Adipocyte (in vitro differentiated cells): ENCODE measurements at places on chromosomes 5 and 9.

GRCh38 chr9:13726746-13727145 lies 447.3 kb upstream of the MPDZ start:
- DNase-seq: no peak

- DNase-seq: no peak
These were observed 143.8 kb downstream of the MAST4 start for GRCh38 chr5:66739951-66740350.

- no peak for DNase-seq
These were observed 2.1 kb downstream of the SEPTIN8 start for GRCh38 chr5:132774896-132775295.

GRCh38 chr5:166324372-166324771 lies 1967.1 kb upstream of the WWC1 start:
- no peak for DNase-seq

DNA sequence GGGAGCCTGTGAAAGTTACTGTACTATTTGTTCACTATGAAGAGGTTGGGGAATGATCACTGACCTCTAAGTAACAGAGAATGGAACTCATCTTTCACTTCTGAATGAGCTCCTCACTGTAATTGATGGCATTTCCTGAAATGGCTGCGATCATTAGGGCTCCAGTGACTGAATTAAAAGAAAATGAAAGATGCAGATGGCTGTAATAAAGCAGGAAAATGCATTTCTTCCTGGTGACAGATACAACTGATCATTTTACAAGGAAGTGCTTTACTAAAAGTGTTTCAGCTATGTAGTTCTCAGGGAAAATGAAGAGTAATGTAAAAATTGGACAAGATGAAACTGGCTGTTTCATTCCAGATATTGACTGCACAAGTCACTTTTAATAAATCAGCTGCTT lies 1200.6 kb upstream of the NUDT12 start:
- no peak for DNase-seq

DNA sequence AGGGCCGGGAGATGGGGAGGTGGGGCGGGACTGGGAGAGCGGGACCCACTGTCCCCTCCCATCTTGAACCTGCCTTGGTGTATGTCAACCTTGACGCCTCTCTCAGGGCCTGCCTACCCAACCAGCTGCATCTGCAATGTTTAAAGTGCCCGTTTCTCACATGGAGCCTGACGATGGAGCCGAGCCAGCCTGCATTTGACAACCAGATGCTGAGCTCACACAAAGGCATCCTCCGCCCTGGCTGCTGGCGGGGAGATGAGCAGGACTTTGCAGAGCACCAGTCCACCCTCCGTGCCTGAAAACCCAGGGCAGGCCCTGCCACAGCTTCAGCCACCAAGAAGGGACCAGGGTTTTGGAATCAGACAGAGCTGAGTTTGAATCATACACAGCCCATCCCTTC lies 141.1 kb upstream of the SMIM23 start:
- DNase-seq: no peak

DNA sequence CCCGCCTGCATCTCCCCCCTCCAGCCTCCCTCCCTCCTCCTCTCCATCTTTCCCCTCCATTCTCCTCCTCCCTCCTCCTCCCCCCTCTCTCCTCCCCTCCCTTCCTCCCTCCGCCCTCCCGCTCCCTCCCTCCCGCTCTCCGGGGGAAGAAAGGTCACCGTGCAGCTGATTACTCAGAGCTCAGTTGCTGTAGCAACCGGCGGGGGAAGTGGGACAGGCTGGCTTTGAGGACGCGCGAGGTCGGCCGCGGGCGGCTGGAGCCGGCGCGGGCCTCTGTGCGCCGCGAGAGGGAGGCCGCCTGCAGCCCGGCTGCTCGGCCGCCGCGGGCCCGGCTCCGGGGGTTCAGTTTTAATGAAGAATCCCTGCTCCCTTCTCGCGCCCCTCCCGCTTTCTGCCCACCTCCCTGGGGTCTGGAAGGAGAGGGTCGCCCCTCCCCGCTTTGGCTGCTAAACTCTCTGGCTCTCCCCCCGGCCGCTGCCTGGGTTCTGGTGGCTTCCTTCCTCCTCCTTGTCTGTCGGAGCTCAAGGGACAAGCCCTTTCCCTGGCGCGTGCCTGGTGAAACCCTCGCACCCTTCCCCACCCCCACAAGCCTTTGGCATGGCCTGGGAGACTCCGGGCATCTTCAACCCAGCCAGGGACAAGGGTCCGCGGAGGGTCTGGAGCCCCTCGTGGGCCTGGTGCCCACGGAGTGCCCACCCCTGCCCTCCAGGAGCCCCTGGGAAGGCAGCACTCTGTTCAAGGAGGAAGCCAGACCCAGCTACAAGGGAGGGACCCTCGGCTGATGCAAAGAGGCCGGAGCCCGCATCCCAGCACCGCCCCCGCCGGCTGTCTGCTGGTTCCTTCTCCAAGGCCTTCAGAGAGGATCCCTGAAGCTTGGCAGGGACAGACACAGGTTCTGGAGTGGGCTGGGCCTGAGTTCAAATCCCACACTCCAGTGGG lies 160.3 kb downstream of the C9orf50 start:
- peak; percentile 99 for DNase-seq

- no peak for DNase-seq
These were observed 411.1 kb upstream of the NUDT12 start for GRCh38 chr5:103973669-103974068.

DNA sequence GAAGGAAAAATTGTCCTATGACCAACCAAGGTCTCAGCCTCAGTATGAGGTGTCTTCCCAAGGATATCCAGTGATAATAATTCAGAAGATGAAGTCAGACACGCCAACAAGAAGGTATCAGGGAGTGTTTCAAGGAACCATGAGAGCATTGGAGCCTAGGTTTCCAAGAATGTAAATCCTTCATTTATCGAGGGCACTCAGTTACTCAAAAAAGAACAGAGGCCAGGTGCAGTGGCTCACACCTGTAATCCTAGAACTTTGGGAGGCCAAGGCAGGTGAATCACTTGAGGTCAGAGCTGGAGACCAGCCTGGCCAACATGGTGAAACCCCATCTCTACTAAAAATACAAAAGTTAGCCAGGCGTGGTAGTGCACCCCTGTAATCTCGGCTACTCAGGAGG lies 70.8 kb downstream of the PLAC8L1 start:
- DNase-seq: no peak

DNA sequence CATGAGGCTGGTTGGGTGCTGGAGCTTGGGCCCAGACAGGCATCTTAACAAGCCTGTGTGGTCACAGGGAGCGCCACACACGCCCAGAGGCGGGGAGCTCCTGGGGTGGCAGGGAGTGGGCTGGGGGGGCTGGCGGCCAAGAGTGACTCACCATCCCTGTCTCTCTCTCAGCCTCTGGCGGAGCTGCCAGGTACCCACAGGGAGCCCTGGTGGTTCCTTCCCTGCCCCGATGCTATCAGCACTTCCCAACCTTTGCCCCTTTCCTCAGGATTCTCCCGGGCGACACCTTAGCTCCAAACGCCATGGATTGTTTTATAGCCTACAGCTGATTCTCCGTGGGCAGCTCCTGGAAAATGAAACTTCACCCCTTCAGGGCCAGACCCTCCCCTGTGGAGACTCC lies 5.5 kb downstream of the SLC9A3 start:
- DNase-seq: no peak

DNA sequence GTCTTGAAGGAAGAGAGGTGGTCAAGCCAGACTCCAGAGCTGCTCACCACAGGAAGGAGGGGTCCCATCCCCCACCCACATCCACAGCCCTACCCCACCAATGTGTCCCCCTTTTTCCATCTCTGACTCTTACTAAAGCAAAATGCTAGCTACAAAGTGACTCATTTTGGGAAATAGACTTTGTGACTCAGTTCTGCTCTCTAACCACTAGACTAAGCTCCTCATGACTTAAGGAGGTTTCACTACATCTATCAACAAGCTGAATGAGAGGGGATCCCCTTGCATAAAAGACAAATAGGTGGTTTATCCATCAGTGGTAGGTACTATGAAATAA lies 35.1 kb upstream of the ADRB2 start:
- no peak for DNase-seq

- DNase-seq: peak; percentile 0
These were observed 507.3 kb upstream of the TYRP1 start for GRCh38 chr9:12185856-12186255.

GRCh38 chr5:82590112-82590511 lies 312.0 kb upstream of the RPS23 start:
- no peak for DNase-seq

DNA sequence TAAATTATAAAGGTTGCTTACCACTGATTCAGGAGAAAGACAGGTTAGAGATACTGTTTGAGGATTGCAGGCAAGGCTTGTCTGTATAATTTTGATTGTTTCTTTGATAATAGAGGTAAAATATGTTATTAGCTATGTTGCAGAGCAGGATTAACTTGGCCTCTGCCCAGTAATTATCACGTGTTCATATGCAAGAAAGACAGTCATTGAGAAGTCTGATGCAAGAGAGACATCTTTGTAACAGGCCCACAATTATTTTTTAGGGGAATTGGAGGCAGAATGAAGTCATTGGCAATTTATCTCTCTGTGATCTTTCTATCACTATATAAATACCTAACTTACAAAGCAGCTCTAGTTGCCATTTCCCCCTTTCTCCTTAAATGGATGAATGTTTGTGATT lies 46.0 kb downstream of the SLC44A1 start:
- peak; percentile 44 for DNase-seq

- no peak for DNase-seq
These were observed 79.8 kb downstream of the COL27A1 start for GRCh38 chr9:114235033-114235661.

DNA sequence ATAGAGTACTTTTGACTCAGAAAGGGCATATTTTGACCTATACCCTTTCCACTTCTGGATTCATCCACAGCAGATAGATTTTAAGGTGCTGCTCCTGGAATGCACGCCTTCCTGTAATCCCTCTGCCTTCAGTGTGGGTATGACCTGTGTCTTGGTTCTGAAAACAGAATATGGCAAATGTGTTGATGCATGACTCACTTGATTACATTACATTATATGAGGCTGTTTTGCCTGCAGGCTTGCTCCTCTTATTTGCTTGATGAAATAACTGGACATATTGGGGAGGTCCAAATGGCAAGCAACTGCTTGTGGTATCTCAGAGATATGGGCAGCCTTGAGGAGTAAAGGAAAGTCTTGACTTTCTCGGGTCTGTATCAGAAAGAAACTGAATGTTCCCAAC lies 468.6 kb downstream of the CDH18 start:
- DNase-seq: no peak

DNA sequence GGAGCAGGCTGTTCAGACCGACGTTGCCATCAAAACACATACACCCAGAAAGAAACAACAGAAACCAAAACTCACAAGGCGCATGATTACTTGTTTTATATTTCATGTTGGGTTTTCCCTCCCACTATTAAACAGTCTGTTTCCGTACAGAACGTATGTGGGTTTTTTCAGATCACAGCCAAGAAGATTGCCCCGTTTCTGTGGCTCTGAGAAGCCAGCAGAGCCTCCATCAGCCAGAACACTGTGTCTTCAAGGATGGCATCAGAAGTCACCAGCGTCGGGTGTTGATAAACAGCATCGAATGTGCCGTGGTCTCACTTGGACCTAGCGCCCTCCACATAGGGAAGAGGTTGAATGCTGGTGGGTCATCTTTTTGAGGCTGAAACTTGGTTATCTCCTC lies 42.8 kb downstream of the FAM78A start:
- DNase-seq: no peak

GRCh38 chr9:127825319-127826051 lies 22.8 kb downstream of the FPGS start:
- DNase-seq: no peak

DNA sequence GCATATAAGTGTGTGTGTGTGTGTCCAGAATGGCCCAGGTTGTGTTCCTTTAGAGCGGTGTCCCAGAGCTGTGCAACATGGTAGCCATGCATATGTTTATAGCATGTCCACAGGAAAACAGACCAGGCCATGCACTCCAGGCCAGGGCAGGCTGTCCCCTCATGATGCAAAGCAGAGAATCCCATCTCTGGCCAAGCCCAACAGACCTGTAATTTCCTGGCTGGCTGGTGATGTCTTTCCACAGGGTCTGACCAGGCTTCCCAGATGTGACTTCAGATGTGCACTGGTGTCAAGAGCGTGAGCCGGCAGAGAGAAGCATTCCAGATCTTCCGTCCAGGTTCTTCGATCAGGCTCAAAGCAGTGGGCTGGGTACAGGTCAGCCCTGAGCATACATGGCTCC lies 21.1 kb upstream of the TCF7 start:
- DNase-seq: no peak

DNA sequence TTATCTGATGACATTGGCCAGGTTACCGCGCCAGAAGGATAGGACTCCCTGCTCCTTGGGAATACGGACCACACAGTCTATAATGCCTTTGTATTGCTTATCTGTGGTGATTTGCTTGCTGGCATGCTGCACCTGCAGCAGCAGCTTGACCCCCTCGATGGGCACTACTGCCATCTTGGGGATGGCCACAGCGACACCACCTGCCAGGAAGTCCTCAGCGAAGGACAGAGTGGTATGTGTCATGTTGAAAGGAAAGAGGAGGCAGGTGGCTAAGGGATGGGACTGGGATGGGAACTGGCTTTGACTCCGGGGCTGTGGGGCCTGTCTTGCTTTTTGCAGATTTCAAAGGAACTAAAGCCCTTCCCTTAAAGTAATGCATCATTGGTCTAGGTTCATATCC lies 50.3 kb upstream of the ACO1 start:
- no peak for DNase-seq
